ENCODE measurements at places on chromosomes 4 and X.
A peak's percentile ranks its signal among the peaks of the same experiment; 100 is the strongest.

DNA sequence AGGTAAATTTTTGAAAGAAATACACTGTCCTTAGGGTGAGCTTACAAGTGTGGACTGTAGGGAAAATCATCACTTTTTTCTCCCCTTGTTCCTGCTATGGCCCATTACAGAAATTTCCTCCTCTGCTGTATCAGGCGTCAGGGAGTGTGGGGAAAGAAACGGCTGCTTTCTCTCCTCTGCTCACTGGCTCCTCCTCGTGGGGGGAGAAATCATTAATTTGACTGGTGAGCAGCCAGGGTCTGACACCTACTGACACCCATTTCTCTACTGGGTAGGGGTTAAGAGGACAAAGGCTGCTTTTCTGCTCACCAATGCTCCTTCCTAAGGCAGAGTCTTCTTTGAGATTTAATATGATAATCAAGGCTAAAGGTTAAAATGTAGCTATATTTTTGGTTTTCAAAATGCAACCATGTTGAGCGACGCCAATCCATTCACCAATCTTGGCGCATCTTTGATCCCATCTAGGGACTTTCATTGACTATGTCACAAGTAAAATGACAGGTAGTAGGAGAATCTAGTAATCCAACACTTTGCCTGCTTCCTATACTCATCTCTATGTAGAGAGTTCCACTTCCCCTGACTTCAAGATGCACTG is 25.1 kb downstream of the SETD7 start:
- no peak for DNase-seq

GRCh38 chrX:69163936-69164741 is 1.1 kb downstream of the PJA1 start:
- DNase-seq: no peak

DNA sequence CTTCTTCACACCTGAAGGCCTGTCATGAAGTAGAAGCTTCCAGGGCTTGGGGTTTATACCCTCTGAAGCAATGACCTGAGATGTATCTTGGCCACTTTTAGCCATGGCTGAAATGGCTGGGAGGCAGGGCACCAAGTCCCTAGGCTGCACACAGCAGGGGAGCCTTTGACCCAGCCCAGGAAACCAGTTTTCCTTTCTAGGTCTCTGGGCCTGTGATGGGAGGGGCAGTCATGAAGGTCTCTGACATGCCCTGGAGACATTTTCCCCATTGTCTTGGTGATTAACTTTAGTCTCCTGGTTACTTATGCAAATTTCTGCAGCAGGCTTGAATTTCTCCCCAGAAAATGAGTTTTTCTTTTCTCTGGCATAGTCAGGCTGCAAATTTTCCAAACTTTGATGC is 511.0 kb upstream of the KLHL4 start:
- no peak for DNase-seq

GRCh38 chr4:146638333-146638785 is 334 bp upstream of the POU4F2 start:
- DNase-seq: no peak

DNA sequence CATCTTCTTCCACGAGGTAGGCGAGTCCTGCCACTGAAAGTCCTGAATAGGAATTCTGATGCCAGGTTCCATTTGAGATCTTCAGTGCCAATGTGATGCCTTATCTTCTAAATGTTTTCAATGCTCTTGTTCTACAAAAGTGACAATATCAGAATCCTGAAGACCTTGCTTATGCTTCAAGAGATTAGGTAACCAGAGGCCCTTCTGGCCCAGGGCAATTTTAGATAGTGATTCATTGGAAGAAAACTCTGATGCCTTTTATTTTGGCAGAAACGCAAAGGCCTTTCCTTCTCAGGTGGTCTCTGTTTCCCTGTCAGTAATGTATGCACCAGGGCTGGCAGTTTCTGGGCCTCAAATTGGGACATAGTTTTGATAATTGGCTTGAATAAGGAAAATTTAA is 144.8 kb downstream of the CEP135 start:
- DNase-seq: no peak

- DNase-seq: no peak
Measured at GRCh38 chr4:178471994-178472393, 1029.8 kb upstream of the AGA start.

- DNase-seq: peak; percentile 88
Measured at GRCh38 chr4:153233761-153234371, 29.6 kb downstream of the TRIM2 start.

DNA sequence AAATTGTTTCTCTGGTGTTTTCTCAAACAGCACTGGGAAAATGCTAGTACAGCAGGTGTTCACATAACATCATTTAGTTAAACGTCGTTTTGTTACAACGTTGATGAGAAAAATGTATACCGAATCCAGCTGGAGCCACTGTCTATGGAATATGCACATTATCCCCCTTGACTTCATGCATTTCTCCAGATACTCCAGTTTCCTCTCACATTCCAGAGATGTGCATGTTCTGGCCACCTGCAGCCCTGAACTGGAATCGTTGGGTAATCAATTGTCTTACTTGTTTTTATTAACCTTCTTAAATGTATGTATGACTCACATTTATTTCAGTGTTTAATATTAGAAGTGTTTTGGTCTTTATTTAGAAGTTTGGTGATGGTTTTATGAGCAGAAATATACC is 18.4 kb upstream of the ODAM start:
- DNase-seq: no peak

- no peak for DNase-seq
Measured at GRCh38 chrX:153102418-153102817, 30.2 kb downstream of the PNMA6A start.

- DNase-seq: no peak
Measured at GRCh38 chr4:36374836-36375511, 93.6 kb downstream of the DTHD1 start.

GRCh38 chr4:11209826-11210225 is 218.9 kb downstream of the HS3ST1 start:
- no peak for DNase-seq

- DNase-seq: no peak
Measured at GRCh38 chr4:110620322-110620690, 2.6 kb downstream of the PITX2 start.

DNA sequence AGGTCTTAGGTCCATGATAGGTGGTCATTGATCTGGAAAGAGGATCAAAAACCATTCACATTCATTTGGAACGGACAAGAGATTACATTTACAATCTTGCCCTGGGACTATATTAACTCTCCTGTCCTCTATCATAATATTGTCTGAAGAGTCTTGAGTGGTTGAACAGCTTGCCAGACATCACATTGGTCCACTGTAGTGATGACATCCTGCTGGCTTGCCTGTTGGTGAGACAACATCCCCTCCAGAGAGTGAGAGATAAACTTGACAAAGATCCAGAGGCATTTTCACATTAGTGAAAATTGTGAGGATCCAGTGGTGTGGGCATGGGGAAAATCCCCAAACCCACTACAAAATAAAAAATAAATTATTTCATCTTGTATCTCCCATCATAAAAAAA is 155.7 kb upstream of the LEF1 start:
- DNase-seq: no peak

DNA sequence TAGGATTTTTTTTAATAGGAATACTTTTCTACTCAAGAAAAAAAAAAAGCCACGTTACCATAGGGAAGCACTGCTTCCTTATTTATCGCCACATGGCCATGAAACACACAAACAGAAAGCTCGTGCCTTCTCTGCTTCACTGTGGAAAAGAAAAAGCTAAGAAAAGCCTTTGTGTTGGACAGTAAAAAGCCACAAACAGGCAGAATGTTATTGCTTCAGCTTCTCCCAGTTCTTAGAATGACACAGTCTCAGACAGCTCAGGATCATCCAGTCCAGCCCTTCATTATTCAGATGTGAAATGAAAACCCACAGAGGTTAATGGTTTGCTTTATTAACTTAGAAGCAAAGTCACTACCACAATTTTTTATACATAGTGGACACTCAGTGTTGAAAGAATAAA is 181.6 kb upstream of the NOCT start:
- no peak for DNase-seq

DNA sequence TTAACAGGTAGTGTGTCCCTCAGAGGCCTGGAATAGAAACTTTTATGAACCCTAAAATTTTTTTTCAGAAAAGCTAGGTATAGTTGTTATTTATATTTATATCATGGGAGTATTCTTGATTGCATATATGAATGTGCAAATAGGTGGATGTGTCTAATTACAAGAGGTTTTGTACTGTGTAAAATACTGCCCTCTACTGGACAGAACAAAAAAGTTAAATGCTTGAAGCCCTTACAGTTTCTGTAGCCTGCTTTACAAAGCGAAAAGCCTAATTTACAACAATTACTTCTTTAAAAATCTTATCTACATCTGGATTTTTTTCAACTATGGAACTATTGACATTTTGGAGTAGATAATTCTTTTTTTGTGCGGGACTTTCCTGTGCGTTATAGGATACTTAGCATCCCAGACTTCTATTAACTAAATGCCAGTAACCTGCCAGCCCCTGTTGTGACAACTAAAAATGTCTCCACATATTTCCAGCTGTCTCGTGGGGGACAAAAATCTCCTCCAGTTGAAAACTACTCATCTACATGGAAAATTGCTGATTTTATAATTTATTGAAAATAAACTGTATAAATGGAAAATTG is 35.1 kb downstream of the ENPEP start:
- DNase-seq: peak; percentile 53

DNA sequence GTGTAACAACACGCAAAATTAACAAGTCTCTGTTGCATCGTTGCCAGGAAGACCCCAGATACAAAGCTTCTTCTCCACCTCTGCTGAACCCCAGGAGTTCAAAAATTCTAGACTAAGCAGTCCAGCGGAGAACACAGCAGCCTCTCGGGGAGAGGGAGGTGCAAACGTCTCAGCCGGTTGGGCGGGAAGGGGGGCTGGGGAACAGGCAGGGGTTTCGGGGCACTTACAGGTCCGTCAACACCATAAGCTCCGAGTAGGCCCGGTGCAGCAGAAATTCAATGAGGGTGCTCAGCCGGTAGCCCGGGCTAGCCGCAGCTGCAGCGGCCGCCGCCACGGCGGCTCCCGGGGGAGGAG is 394 bp downstream of the MED14 start:
- DNase-seq: no peak

GRCh38 chrX:23503835-23504539 is 163.3 kb upstream of the PRDX4 start:
- DNase-seq: peak; percentile 36

GRCh38 chrX:572538-573124 is 58.0 kb upstream of the SHOX start:
- DNase-seq: no peak

GRCh38 chrX:136752796-136753195 is 27.9 kb downstream of the ARHGEF6 start:
- DNase-seq: peak; percentile 41

GRCh38 chrX:44261286-44261685 is 82.2 kb downstream of the EFHC2 start:
- no peak for DNase-seq

DNA sequence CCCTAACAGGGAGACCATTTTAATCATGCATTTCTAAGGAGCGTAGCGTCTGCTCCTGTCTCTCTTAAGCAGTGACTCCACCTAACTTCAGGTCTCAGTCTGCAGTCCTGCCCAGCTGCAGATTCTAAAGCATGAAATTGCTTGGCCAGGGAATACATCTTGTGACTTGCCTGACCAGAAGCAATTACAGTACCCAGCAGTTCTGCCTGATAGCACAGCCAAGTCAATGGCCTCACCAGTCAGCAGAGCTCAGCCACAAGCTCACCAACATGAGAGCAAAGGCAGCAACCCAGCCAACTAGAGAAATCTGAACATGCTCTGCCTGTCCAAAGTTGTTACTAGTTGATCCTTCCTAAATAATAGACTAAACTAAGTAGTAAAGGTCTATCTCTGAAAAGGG is 2011.9 kb upstream of the PCDH10 start:
- no peak for DNase-seq

- DNase-seq: no peak
Measured at GRCh38 chrX:14902537-14902936, 29.3 kb downstream of the MOSPD2 start.

DNA sequence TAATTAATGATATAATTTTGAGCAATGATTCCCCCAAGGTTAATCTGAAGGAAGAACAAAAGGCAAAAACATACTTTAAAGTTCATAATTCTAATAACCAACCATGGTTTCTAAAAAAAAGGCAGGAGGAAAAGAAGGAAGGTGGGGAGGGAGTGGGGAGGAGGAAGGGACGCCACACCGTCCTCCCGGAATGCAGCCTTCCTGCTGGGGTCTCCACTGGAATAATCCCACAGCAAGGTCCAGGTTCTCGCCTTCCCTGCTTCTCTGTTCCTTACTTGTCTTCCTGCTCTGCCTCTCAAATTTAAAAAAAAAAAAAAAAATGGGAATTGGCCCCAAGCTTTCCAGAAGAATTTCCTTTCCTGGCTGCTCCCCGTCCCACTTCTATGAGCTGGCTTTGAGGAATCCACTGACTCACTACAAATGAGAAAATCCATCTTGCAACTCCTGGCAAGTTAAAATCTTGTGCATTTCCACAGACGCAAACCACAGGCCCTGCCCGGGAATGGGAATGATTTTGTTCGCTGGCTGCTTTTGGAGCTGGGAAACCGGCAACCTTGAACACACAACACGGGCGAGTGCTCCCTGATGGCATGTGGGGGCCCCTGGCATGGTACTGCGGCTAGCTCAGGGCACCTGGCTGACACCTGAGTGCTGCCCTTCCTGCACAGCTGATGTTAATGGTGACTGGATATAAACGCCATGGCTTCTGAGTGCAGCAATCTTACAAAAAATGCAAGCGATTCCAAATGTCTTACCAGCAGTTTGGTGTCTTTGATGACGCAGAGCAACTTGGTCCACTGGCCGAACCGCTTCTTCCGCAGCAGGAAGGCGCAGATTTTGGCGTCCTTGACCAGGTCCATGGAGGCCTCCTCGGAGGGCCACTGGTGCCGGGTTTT is 97.0 kb downstream of the AFAP1 start:
- peak; percentile 95 for DNase-seq

DNA sequence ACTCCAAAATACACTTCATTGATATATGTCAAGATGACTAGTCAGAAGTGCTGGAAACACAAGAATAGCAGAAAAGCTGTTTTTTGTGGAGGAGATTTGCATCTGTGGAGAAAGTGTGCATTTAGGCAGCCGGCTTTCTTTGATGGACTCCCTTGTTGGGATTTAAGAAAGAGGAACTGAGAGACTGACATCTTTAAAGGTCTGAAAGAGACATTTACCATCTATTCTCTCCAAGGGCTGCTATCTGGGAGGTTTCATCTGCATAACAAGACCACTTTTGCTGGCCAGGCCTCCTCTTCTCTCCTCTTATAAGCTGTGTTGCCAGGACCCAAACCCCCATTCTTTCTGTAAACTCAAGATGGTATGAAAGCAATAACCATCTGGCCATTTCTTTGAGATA is 1065.0 kb downstream of the NLGN4X start:
- no peak for DNase-seq

DNA sequence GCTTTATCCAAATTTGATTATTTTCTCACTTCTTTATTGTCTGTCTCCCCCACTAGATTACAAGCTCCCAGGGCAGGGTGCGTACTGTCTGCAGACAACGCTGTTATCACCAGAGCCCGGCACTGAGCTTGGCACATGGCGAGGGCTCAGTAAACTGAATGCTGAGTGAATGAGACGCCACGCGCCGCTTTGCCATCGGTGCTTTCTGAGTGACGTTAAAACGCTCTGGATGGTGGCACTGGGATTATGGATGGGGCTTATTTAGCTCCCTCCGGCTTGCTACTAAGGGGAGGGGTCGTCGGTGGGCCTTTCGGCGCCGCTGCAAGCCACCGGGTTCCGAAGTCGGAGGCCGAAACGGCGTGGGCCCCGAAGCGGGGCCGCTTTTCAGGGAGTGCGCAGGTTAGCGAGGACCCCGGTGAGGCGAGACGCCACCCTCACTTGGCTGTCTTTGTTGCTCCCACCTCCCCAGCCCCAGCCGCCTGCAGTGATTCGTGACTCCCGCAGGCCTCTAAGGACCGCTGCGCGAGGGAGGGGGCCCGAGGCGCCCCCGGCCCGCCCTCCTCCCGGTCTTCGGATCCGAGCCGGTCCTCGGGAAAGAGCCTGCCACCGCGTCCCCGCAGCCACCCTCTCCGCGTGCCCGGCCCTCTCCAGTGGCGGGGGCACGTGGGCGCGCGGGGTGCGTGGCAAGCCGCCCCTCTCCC is 569 bp upstream of the FHL1 start:
- no peak for DNase-seq

All from fibroblast of gingiva (primary cell).